Dorsolateral prefrontal cortex (tissue), 122 donors: ENCODE measurements at places on chromosomes 4 and X. TPM values are rescaled to one million over a fixed set of nuclear protein-coding genes. Genes with fewer than 3 reads are reported as not detected.

PDCL2 gene
- total RNA-seq, result not detected

SRPX2 gene
- 0.68 TPM for total RNA-seq

DNA sequence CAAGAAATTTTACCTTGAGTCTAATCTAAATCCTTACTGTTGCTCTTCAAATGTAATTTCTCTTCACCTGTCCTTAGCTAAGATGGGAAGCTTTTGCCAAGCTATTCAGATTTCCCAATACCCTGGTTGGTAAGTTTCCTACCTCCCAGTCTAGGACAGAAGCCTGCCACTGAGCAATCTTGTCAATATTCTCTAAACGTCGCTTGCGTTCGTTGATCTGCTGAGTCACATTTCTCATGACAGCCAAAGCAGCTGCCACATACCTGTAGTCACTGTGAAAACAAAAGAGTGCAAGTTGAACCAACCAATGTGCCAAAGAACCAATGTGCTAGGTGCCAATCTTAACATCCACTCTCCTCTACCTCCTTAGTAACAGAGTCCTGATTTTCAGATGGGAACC lies 111.1 kb downstream of the ARHGEF9 start:
- no peak for DNase-seq

CTAG2 gene
- total RNA-seq, result not detected

GRCh38 chr4:36385951-36386571 lies 104.6 kb downstream of the DTHD1 start:
- no peak for DNase-seq

- no peak for DNase-seq
Observed at GRCh38 chrX:19579485-19579884, 64.2 kb upstream of the MAP3K15 start.

- DNase-seq, result no peak
Observed at GRCh38 chr4:166277401-166277800, 404.4 kb downstream of the TLL1 start.

GRCh38 chr4:40466789-40467188 lies 131.7 kb downstream of the CHRNA9 start:
- no peak for DNase-seq

GAB3 gene
- total RNA-seq, result 2.0 TPM

- DNase-seq, result no peak
Observed at GRCh38 chr4:126807132-126807531, 825.6 kb upstream of the INTU start.

DNA sequence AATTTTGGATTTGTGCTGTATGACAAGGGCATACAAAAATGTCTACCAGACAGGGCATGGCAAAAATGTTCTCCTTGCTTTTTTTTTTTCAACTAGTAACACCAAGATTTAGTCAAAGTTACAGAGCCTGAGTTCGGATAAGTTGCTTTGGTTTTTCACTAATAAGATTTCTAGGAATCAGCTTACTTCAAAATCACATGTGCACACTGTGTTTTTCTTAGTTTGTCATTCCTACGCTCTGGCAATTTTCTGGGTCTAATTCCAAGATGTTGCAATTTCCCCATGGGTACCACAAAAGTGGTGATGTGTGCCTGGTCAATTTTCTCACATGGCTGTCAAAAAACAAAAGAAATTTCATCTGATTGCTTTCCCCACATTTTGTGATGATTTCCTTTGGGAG lies 6.3 kb downstream of the C1QTNF7 start:
- DNase-seq, result no peak

DNA sequence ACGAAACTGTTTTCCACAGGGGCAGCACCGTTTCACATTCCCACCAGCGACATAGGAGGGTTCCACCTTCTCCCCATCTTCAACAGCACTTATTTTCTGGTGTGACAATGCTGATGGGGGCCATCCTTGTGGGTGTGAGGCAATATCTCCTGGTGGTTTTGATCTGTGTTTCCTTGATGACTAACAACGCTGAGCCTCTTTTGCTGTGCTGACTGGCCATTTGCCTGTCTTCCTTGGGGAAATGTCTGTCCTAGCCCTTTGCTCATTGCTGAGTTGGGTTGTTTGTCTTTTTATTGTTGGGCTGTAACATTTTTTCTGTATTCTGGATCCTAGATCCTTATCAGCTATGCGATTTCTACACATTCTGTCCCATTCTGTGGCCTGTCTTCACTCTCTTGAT lies 33.7 kb downstream of the ATP2B3 start:
- no peak for DNase-seq

GRCh38 chr4:163654621-163655020 lies 160.1 kb downstream of the TMA16 start:
- no peak for DNase-seq

ANXA3 gene
- 10.2 TPM for total RNA-seq

FGF13 gene
- total RNA-seq, result 59.2 TPM

GRCh38 chr4:19123681-19124080 lies 1102.1 kb upstream of the LCORL start:
- no peak for DNase-seq

MGARP gene
- total RNA-seq, result 1.7 TPM

SPIN2A gene
- 1.3 TPM for total RNA-seq

DNA sequence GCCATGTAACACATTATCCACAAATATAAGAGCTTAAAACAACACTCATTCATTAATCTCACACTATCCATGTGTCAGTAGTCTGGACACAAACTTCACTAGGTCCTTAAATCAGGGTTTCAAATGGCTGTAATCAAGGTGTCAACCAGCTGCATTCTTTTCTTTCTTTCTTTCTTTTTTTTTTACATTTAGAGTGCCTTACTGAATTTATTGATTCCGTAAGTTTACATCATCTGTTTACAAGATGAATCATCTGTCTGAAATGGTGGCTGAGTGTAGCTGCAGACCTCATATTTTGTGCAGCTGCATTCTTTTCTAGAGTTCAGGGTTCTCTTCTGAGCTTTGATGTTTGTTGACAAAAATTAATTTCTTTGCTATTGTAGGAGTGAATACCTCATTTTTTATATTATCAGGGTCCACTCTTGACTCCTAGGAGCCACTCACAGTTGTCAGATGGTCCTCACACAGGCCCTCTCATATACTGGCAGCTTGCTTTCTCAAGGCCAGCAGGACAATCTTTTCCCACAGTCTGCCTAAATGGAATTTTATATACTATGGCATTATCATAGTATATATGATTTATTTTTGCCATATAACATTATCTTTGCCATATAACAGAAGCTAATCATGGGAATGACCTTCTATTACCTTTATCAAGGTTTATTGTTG lies 37.8 kb downstream of the SPOCK3 start:
- no peak for DNase-seq

TBX22 gene
- not detected for total RNA-seq

DNA sequence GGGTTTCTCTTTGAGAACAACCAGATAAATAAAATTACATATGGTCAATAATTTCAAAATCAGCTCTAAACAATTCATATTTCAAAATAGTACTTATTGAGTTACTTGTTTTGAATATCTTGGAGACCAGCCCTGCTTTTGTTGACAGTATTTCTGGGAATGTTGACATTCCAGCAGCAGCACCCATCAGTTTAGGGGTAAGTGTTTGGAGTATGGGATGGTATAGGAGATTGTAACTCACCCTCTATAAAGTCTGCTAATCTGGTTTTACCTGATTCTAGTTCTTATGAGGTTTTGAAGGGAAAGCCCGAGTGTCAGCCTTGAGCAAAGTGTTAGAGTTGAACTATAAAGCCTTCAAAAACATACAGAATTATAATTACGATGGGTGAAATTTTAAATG lies 139.2 kb upstream of the ANKRD50 start:
- DNase-seq, result no peak

DNA sequence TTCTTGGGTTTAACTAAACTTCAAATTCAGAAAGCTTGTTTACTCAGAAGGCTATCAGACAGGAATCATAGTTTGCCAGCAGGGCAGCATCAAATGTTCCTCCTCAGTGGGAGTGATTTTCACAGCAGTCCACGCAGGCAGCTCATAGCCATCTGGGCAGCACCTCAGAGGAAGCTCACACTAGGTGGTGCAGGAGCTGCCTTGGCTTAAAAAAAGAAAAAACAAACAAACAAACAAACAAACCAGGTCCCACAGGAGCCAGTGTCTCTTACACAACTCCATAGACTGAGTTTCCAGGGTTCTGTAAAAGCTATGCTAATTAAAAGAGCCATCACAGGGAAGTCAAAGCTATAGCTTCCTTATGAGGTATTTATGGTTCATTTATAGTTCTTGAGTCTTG lies 10.5 kb upstream of the KLHL5 start:
- DNase-seq, result no peak

DNA sequence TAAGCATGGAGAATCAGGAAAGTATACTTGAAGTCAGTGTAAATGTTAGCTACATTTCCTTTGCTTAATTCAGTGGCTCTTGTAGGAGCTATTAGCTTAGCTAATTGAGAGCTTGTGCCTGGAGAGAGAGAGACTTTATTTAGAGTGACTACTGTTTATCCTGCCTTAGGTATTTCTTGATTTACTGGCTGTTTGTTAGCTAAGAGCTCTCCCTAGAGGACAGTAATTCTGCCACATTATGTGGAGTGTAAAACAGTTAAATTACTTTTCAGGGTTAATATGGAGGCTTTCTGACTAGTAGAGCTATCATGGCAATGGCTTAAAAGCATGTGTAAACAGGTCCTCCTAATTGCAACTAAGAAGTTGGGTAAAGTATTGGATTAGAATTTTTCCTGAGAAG lies 306.5 kb upstream of the TECRL start:
- DNase-seq, result no peak

- DNase-seq, result no peak
Observed at GRCh38 chr4:61374447-61374891, 174.3 kb downstream of the ADGRL3 start.

- DNase-seq, result no peak
Observed at GRCh38 chrX:53319614-53320542, 38.5 kb upstream of the IQSEC2 start.

- DNase-seq, result no peak
Observed at GRCh38 chrX:50097071-50097470, 103.7 kb downstream of the AKAP4 start.

DNA sequence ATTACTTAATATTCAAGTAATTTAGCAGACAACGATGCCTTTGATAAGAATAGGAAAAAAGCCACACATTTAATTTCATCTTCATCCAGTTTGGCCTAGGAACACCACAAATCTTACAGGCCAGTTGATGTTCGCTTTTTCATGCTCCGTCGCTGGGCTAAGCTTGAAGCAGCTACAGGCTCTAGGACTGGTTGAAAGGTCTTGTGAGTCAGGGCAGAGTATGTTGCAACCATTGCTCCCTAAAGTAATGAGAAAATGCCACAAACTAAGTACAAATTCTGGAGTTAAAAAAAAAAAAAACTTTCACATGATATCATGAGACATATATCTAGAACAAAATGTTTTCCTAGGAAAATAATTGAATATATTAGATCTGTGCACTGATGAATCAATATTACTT lies 123.8 kb downstream of the RPS6KA6 start:
- DNase-seq, result no peak

DNA sequence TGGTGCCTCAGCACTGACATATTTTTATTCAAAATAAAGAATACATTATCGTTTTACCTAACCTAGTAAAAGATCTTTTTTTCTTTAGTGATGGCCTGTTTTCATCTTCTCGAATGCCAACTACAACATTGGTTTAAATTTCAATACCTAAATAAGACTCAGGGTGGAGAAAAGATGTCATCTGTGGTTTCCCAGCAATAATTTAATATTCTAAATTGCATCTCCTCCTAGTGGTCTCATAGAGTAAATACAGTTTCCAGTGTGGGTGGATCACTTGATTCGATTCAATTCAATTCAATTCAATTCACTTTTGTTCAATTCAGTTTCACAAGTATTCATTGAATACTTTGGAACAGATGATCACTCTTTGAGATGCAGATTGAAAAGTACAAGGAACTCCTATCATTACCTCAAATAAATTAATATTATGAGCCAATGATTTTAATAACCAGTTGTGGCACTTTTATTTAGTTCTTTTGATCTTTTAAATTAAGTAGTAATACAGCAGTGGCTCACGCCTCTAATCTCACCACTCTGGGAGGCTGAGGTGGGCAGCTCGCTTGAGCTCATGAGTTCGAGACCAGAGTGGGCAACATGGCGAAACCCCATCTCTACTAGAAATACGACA lies 427.2 kb downstream of the FAT4 start:
- DNase-seq, result no peak

- DNase-seq, result no peak
Observed at GRCh38 chrX:119997570-119997969, 54.0 kb upstream of the NKAP start.

GRCh38 chr4:154208424-154208823 lies 283.2 kb downstream of the DCHS2 start:
- no peak for DNase-seq

GRCh38 chr4:91924625-91925024 lies 379.1 kb upstream of the GRID2 start:
- DNase-seq, result no peak

- DNase-seq, result no peak
Observed at GRCh38 chrX:98523521-98523920, 1639.8 kb downstream of the RPA4 start.

DNA sequence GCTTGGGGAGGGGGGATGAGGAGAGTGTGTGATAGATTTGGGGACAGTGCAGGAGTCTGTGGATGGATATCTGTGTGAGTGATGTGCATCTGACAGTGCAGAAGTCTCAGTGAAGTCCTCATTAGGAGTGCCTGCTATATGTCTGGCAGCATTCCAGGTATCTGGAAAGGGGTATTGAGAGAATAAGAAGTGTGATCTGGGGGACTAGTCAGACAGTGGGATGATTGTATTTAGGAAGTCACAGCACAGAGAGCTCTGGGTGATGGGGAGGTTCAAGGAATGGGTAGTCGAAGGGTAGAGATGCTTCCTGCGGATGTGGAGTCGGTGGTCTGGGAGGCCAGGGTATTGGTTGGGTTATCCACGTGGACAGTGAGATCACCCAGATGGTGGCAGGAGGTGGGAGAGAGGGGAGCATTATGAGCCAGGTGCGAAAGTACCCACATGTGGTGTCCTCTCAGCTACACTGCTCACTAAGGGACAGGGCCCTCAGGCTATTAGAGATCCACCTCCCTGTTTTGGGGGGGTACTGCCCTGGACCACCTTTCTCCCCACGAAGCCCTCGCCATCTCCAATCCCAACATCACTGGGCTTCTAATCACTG lies 9.8 kb downstream of the MAGED2 start:
- DNase-seq, result no peak
